Anterior cingulate cortex (tissue), 58 donors: ENCODE measurements at places on chromosomes 3 and 15.
A peak's percentile ranks its signal among the peaks of the same experiment; 100 is the strongest.

GRCh38 chr15:91936927-91937326 lies 83.4 kb downstream of the SLCO3A1 start:
- no peak for DNase-seq

GRCh38 chr3:11690863-11691766 lies 47.4 kb upstream of the VGLL4 start:
- no peak for DNase-seq

- no peak for DNase-seq
These were observed at the start of gene ALG1L2 for GRCh38 chr3:130081351-130081881. Gene ALG1L2 (plus strand): TSS chr3:130081831. CDS start chr3:130082017, 186 bp downstream.

- DNase-seq: no peak
These were observed 151.4 kb downstream of the PLD1 start for GRCh38 chr3:171658841-171659240.

- DNase-seq: no peak
These were observed 23.7 kb downstream of the STAG1 start for GRCh38 chr3:136728473-136728872.

DNA sequence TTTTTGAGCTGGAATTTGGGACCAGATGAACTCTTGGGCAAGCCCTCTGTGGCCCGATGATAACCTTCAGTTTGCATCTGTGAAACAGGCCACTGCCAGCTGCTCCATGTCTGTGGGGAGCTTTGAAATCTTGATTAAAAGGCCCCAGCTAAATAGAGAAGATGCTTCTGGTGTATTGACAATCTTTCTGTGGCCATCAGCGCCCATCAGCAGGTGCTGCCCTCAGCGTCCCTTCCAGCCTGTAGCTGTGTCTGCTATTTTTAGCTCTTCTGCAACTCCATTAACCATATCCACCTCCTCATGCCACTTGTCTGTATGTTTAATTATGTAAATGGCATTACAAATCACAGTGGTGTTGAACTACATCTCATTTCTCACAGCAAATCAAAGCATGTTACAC lies 54.0 kb downstream of the CHCHD6 start:
- no peak for DNase-seq

- no peak for DNase-seq
These were observed 461.4 kb upstream of the ONECUT1 start for GRCh38 chr15:53251523-53251922.

DNA sequence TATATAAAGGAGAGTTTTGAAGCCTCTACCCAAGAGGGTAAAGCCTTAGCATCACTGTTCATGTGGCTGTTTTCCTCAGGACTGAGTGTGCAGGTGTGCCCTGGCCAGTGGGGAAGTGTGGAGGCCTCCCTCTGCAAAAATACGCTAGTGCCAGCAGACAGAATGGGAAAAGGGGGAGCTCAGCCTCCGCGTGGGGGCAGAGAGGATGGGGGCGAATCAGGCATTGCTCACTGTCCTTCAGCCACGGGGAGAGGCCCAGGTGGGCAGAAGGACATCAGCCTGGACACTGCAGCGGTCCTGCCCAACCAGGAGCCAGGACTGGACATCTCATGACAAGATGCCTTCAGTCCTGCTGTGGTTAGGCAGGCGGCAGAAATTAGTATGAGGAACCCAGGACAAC lies 10.1 kb downstream of the LTF start:
- DNase-seq: no peak

- no peak for DNase-seq
These were observed 21.7 kb downstream of the ATG3 start for GRCh38 chr3:112539825-112540650.

DNA sequence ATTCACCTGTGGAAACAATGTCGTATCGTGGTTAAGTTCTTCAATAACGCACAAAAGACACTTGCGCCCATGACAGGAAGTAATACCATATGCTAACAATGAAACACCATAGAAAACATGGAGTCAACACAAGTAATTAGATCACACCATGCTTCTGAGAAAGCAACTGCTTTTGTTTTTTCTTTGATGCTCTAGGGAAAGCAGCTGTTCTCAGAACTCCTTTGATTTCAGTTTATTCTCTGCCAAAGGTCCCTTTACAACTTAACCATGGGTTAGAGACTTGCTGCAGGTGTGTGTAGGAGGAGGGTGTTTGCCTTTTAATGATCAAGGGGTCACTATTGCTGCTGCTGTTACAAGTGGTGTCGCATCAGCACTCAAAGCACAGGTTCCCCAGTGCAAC lies 324.0 kb upstream of the SLCO3A1 start:
- no peak for DNase-seq

DNA sequence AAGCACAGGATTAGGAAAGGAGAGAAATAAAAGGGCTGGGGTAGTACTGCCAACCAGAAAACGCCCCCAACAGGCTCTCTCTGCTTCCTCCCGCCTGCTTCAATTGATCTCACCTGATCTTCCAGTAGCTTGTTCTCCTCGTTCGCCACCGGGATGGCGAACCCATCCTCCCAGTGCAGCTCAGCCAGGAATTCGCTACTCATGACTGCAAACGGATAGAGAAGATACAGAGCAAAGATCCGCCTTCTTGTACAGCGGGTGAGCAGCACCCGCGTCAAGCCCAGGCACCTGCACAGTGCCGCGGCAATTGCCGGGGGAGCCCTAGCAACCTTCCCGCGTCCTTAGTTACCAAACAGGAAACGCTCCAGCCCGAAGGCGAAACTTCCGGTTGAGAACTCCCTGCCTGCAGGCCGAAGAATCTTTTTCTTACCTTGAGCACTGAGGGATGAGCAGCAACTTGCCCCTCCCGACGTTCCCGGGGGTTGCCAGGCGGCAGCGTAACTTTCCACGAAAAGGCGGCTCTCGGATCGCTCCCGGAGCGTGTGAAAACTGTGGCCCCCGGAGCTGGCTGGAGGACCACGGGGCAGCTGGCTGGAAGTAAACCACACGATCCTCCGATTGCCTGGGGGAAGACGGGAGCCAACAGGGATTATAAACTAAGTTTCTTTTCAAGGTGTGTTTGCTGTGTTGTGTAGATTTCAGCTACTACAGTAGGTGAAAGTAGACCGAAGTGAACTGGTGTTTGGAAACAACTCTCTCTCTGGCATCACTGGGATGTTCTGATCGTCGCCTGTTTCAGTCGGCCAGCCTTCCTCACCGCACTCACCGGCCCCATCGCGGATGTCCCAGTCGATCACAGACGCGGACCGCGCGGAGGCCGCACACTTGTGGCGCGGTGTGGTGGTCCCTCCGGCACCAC lies at the start of gene CCDC39:
Gene CCDC39, minus strand, starts transcription at position 312 of the 919 bp plus-strand sequence. Its CDS starts 109 bp downstream, at position 203.
- peak; percentile 72 for DNase-seq

DNA sequence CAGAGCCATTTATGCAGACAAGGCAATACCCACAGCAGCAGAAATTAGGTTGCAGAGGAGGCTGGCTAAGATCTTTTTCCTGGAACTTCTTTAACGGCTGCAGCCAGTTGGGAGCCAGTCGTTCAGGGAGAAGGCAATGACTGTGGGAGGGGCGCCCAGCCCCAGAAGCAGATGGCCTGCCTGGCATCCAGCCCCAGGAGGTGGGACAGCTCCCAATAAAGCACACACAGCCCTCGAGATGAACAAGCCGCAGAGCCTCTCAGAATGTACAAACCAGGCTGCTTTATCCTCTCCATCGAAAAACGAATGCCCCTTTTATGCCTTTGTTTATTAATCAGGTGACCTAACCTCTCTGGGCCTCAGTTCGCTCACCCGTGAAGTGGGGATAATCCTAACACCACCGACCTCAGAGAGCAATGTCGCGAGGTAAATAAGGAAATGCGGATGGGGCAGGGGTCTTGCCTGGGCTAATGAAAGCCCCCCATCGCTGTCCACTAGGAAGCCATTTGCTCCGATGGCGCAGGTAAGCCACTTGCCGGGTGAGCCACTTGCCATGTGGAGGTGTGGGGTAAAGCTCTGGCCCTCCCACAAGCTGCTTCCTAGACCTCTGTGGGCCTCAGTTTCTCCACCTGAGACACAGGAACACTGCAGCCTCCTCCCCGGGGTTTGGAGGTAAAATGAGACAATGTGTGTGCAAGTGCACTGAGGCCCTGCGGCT lies 35.8 kb downstream of the MGLL start:
- peak; percentile 61 for DNase-seq

GRCh38 chr15:56410721-56411120 lies 45.5 kb downstream of the TEX9 start:
- no peak for DNase-seq

DNA sequence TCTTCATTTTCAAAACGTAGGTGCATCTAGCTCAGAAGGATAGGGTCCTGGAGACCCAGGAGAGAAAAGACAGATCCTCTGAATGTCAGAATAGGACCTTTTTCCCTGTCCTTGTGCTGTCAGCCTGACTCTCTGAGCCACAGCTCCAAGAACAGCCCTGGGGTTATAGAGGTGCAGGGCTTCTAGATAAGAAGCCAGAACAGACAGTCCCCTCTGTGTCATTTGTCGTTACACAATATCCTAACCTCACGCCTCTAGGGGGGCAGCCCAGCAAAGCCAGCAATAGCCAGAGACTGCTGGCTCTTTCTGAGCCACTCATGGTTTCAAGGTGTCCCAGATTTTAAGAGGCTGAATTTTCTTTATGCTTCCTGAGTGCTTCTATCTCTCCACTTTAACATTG lies 153.2 kb upstream of the THBS1 start:
- DNase-seq: no peak

DNA sequence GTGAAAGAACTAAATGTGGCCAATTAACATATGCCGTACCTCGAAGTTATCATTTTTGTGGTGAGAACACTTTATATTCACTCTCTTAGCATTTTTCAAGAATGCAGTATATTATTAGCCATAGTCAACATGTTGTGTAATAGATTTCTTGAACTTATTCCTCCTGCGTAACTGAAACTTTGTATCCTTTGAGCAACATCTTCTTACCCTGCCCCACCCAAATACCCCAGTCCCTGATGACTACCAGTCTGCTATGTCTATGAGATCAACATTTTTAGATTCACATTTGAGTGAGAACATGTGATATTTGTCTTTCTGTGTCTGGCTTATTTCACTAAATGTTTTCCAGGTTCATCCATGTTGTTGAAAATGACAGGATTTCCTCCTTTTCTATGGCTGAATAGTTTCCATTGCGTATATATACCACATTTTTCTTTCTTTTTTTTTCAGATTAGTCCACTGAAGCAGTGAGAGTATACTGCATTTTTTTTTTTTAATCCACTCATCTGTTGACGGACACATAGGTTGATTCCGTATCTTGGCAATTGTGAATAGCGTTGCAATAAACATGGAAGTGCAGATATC lies 12.7 kb upstream of the KBTBD8 start:
- DNase-seq: no peak

- no peak for DNase-seq
These were observed 7.6 kb downstream of the SLC27A2 start for GRCh38 chr15:50189633-50190032.

GRCh38 chr3:125214738-125215137 lies 2.2 kb upstream of the SLC12A8 start:
- DNase-seq: no peak

DNA sequence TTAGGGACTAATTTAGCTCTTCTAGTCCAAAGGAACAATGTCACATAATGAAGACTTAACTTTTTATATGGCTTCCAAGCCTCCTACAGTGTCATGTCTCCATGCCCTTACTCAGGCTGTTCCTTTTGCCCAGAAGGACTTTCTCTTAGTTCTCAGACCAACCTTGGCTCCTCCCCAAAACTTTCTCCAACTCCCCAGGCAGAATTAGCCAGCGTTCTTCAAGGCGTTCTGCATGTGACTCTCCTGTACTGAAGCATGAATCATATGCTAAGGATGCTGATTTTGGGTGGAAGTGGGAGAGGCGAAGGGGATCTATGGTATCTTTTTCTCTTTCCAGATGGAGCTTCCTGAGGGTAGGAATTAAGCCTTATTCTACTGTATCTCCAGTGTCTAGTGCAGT lies 335.1 kb upstream of the ICE2 start:
- no peak for DNase-seq

GRCh38 chr3:46324036-46324435 lies 29.9 kb upstream of the CCR2 start:
- no peak for DNase-seq

GRCh38 chr15:44011238-44011854 lies 183.7 kb downstream of the FRMD5 start:
- no peak for DNase-seq

- no peak for DNase-seq
These were observed 22.2 kb upstream of the ZNF710 start for GRCh38 chr15:89978914-89979313.

- DNase-seq: no peak
These were observed 6.2 kb downstream of the RAB8B start for GRCh38 chr15:63195569-63196015.

DNA sequence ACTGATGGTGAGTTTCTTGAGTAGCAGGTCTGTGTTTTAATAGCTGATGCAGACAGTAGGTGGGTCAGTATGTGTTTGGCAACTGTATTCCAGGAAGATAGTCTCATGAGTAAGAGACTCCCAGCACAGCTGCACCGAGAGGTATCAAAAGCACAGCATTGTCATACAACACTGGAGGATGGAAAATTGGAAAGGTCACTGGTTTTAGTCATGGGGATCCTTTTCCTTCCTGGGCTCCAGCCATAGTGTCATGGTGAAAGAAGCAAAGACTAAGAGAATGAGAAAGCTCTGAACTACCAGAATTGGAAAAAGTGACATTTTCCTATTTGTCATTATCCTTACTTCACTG lies 61.5 kb downstream of the P3H2 start:
- DNase-seq: no peak

DNA sequence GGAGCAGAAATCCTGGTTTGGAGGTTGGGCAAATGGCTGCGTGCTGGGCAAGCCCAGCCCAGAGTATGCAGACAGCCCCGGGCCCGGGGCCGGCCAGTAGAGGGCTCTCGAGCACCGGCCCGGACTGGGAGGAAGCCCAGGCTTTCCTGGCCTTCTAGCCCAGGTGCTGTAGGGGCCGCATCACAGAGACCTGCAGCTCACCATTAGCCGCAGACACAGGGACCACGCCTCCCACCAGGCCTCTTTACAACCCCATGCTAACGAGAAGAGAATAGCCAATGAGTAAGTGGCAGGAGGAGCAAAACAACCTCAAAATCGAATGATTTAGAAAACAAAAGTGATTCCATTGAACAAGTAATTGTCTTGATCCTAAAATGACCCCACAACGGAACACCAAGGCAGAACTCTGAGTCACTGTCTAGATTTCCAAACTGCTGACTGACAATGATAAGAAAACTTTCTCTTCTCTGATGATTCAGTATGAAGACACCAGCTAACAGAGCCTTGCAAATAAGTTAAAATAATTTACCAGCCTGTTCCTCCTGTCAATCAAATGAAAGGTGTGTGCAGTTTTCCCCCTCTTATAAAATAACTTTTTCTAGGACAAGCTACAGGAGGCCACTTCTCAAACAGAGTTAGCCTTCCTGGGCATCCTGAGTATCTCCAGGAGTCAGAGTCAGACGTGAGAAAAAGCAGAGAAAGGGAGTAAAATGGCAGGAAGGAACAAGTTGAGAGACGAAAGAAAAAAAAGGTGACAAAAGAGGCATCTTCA lies 102.2 kb downstream of the DGKG start:
- DNase-seq: peak; percentile 24

GRCh38 chr3:129892857-129893580 lies 492 bp downstream of the TMCC1 start:
- peak; percentile 77 for DNase-seq

- DNase-seq: no peak
These were observed 32.1 kb upstream of the THRB start for GRCh38 chr3:24526640-24527212.

GRCh38 chr3:125151916-125152315 lies 60.6 kb downstream of the SLC12A8 start:
- DNase-seq: no peak

- no peak for DNase-seq
These were observed 24.3 kb upstream of the CLDN1 start for GRCh38 chr3:190346541-190346940.
